Kidney (tissue), 22 donors: ENCODE measurements at places on chromosomes 1 and 21.

DNA sequence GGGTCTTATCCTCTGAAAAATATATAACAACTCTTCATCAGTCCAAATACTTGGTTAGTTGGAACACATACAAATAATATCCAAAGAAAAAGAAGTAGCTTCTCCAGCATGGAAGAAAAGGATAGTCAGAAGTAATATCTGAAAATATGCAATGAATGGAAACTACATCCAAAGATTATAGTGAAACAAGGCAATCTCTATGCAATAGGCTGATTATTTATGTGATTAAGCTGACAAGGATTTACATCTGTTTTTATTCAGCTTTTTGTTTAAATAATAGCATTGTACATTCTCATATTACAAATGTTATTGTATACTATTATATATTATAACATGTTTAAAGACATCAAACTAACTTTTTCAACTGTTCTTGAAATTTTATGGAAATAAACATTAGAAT, 15.3 kb upstream of the TGFBR3 start:
- DNase-seq, result no peak

GRCh38 chr1:216325946-216326345, 97.3 kb downstream of the USH2A start:
- no peak for DNase-seq

DNA sequence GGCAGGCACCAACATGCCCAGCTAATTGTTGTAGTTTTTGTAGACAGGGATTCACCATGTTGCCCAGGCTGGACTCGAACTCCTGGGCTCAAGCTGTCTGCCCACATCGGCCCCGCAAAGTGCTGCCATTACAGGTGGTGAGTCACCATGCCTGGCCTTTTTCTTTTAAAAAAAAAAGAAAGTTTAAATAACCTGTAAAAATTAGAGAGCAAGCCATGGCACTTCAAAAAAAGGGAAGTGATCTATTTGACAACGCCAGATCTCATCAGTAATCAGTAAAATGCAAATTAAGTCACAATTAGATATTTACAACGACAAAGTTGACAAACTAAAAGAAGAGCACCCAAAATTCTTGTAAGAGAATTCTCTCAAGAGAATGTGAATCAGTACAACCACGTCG, 2.9 kb upstream of the RBBP5 start:
- no peak for DNase-seq

GRCh38 chr1:43881415-43881814, 52.2 kb upstream of the ARTN start:
- DNase-seq, result no peak

- no peak for DNase-seq
Measured at GRCh38 chr21:42225571-42226155, 6.7 kb downstream of the ABCG1 start.

DNA sequence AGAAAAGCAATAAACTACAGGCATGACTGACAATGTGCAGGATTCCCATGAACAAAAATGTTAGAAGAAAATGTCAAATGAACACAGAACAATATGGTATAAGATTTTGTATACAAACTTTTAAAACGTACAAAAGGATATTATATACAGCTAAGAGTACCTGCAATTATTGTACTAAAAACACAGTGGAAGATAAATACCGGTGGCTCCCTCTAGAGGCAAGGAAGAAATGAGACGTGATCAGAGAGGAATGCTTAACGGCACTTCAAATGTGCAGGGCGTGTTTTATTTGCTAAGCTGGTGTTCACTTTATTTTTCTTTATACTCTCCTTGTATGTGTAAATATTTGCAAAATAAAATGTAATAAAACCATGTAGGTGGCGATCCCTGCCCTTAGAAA, 191.8 kb upstream of the SAMSN1 start:
- DNase-seq, result no peak

DNA sequence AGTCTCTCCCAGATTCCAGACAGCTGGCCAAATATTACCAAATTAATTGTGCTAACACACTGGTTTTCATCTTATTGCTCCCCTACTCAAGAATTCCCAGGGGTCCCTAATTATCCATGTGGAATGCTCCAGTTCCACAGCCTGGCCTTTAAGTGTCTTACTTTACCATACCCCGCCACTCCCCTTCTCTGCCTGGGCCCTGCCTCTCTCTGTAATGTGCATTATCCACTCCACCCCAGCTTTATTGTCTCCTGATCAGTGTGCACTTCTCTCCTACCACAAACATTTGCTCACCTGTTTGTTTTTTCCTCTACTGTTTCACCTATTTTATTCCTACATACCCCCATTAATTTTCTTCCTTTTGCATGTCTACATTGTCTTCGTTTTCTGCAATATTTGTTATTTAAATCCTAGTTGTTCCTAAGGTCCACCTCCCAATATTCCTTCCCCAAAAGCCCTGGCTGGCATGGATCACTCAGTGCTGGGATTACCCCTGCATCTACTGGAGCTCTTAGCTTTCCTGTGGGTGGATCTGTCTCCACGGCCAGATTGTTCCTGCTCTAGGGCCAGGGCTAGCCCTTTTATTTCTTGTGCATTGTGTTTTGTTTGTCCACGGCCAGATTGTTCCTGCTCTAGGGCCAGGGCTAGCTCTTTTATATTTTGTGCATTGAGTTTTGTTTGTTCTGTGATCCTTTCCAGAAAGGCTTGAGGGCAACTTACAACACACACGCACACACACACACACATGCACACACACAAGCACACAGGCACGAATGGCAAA, 33.4 kb upstream of the ATP1B1 start:
- DNase-seq, result no peak

- DNase-seq, result no peak
Measured at GRCh38 chr1:222416001-222416791, 131.7 kb downstream of the HHIPL2 start.

GRCh38 chr21:19120591-19120990, 717.0 kb upstream of the TMPRSS15 start:
- DNase-seq, result no peak

DNA sequence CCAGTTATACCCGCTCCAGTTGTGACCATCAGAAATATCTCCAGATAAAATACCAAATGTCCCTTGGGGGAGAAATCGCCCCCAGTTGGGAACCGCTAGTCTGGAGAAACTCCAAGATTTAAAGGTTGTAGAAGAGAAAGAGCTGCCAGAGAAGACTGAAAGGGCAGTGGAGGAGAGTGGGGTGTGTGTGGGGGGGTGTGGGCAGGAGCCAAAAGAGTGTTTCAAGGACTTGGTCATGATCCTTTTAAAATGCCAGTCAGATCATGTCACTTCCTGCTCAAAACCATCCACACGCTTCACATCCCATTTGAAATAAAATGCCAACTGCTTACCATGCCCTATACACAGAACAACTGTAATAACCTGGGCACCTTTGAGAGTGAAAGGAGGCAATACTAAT, 3.4 kb upstream of the HEYL start:
- DNase-seq, result no peak

DNA sequence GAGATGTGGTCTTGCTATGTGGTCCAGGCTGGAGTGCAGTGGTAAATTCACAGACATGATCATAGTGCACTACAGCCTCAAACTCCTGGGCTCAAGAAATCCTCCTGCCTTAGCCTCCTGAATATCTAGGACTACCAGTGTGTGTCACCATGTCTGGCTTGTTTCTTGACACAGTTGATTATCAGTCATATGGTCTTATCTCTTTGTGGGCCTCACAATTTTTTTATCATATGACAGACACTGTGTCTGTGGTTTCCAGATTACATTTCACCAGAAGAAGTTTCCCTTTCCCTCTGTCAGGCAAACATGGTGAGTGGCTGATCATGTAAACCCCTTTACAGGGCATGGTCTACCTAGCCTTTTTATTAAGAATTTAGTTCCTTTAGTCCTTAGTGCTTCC, 96.1 kb downstream of the HFM1 start:
- no peak for DNase-seq

GRCh38 chr1:15849775-15850324, 2.3 kb downstream of the SPEN start:
- DNase-seq, result peak; percentile 88

DNA sequence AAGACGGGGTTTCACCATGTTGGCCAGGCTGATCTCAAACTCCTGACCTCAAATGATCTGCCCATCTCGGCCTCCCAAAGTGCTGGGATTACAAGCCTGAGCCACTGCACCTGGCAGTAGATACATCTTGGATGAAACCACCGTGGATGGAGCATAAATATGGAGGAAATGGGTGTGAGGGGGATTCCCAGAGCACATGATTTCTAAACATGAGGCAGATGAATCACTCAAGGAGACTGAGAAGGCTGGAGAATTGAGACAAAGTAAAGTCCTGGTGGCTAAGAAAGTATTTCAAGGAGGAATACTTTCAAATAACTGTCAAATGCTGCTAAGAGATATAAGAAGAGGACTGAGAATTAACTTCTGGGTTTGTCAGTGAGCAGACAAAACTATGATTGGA, 5.4 kb upstream of the PGBD5 start:
- no peak for DNase-seq

DNA sequence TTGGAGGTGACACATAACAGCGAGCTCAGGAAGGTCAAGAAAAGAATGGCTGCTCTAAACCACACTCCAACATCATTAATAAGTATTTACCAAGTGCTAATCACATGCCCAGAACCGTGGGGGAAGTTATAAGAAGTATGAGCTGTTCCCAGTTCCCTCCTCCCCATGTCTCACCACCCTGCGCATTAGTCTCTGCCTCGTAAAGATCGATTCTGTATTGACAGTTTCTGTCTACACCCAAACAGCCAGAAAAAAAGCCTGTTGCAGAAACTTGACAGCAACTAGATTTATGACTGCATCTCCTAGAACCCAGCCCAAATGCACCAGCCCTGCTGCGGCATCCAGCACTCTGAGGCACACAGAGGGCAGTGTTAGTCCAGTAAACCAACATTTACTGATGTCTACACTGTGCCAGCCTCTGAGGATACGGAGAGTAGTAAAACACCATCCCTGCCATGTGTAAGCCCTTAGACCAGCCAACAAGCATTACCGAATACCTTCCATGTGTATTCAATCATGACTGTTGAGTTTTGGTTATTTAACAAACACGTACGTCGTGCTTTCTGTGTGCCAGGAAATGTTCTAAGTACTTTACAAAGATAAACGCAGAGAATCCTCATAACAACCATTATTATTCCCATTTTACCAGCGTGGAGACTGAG, 63.6 kb upstream of the ZBTB40 start:
- DNase-seq, result no peak

DNA sequence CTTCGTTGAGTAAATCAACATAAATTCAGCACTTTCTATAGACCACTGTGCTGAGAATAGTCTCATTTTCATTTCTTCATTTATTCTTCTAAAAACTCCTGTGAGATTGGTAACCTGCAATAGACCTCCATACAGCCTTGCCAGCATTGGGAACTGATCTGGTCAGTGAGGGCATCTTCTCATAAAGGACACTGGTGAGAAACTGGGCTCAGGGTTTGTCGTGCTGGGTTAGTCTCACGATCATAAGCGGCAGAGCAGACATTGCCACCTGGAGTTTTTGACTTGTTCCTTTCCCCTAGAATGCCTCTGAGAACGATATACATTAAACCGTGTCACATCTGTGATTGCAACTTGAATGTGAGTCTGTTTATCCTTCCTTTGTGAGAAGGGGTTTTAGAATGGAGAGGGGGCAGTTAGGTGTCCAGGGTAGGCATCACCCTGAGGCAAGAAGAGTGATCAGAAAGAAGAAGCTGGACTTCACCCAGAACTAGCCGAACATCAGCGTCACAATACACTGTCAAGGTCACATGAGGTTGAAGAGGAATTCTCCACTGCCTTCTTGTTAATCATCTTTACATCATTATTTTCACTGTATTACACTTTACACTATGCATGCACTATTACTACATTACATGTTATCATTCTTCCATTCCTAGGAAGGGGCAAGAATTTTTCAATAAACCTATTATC, 1.4 kb upstream of the TTLL7 start:
- DNase-seq, result no peak

GRCh38 chr1:151292207-151293030, 10.3 kb downstream of the ZNF687 start:
- DNase-seq, result no peak

- DNase-seq, result no peak
Measured at GRCh38 chr1:244264163-244264562, 187.5 kb downstream of the ADSS2 start.

- DNase-seq, result no peak
Measured at GRCh38 chr1:24912376-24913273, 17.5 kb downstream of the RUNX3 start.

DNA sequence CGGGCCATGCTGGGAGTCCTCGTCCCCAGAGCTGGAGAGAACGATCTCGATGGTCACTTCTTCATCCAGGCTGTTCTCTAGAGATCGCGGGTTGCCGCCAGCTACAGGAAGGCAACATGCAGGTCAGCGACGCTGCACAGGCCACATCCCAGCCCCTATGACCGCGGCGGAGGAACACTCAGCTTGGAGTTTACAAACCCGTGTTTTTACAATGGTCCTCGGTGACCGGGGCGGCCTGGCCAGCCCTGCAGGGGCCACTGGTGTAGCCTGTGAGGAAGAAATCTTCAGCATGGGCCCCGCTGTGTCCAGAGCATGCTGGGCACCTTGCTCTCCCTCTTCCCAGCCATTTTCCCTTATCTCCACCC, 30.5 kb downstream of the ZNF496 start:
- DNase-seq, result no peak

GRCh38 chr1:234543442-234544086, 64.6 kb upstream of the TARBP1 start:
- DNase-seq, result no peak

GRCh38 chr1:167554028-167554779, 642 bp upstream of the CREG1 start:
- no peak for DNase-seq

- DNase-seq, result no peak
Measured at GRCh38 chr1:42686418-42686817, 4.2 kb downstream of the YBX1 start.

DNA sequence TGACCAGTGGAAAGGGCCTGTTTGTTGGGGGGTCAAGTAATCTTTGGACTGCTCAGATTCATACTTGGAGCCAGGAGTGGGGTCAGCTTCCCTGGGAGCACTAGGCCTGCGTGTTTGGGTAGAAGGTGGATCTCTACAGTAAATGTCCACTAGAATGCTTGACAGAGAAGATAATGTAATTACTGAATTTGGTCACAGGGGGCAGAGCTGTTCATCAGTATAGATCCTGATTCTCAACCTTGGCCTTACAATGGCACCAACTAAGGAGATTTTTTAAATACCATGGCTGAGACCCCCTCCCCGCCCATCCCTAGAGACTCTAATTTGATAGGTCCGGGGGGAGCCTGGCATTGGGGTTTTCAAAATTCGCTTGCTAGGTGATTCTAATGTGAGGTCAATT, 217.5 kb upstream of the PLXNA2 start:
- no peak for DNase-seq
